ENCODE measurements at places on chromosomes 6 and 20.

DNA sequence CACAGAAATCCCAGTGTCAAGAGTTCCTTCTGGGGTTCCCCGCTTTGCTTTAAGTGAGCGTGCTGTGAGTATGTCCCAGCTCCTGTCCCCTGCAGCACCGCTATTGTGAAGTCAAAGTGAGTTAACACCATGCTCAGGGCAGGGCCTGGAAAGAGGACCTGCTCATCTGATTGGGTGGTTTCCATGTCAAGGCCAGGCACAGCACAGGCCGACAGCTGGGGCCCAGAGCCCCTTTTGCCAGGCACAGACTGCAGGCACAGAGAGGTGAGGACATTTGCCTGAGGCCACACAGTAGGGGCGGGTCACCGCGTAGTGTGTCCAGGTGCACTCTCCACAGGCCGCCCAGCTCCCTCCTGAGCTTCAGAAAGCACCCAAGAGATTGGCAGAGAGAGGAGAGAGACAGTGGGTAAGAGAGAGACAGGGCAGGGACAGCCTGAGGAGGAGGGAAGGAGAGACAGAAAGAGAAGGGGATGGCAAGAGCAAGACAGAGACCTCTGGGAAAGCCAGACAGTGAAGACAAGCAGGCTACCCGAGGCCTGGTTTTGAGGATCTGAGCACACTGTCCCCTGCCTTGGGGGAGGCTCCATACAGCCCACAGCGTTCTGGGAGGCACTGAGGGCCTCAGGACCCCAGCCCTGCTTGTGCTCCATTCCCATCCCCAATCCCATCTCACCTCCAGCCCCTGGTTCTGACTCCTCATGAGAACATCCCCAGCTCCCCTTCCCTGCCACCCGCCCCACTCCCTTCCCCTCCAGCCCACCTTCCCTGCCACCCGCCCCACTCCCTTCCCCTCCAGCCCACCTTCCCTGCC lies 6.5 kb upstream of the BPIFB1 start:
- no peak for DNase-seq

DNA sequence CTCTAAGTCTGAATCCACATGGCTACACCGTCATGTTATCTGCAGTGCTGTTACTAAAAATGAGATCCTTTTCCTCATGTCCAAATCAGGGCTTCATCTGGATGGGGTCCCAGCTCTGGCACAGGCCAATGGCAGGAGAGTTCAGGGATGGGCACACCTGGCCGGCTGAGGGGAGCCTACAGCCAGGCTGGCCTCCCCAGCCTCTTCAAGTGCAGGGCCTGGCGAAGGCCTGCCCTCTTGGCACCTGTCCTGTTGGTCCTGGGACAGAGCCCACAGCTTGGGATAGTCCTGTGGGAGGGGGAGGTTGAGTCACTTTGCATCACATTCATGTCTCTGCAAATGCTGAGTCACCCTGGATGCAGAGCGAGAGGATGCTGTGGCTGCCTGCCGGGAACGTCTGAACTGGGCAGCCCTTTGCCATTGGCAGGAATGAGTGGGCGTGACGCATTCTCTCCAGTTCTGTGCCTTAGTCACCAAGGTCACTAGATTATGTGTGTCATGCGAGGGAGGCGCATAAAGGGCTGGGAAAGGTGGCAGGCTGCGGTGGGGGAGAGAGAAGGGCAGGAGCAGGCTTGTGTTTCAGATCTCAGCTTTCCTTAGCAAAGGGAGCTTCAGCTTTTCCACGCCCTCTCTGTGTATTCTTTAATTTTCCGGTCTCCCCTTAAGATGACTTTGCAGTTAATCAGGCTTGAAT lies 223.2 kb upstream of the ECI2 start:
- DNase-seq: peak; percentile 88

DNA sequence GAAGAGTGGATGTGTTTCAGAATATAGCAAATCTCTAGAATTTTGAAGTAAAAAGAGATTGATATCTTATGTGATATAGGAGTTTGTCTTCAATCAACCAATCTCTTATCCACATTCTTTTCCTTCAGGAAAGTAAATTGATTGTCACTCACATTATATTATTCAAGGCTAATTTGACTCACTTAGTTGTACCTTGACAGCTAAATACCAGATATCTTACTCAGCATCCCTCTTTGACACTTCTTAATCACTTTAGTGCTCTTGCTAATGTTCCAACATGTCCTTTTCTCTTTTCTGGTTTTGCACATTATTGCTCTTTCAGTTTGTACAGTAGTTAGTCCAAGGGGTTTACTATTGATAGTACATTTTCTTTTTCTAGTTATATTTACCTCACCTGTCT lies 286.9 kb upstream of the PTCHD4 start:
- no peak for DNase-seq

DNA sequence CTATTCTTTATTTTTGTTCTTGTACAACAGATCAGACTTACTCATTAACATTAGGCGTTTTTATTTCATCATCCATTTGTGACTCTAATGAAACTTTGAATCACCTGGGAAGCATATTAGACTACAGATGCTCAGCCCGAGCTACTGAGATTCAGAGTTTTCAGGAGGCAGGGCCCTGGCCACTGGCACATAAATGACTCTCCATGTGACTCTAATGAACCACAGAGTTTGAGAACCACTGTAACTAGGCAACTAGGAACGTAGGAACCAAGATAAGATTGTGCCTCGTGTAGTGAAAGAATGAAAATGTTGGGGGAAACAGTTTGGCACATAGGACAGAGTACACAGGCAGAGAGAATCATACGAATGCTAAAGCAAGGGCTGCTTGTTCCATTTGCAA lies 405.9 kb upstream of the BTBD3 start:
- DNase-seq: no peak

DNA sequence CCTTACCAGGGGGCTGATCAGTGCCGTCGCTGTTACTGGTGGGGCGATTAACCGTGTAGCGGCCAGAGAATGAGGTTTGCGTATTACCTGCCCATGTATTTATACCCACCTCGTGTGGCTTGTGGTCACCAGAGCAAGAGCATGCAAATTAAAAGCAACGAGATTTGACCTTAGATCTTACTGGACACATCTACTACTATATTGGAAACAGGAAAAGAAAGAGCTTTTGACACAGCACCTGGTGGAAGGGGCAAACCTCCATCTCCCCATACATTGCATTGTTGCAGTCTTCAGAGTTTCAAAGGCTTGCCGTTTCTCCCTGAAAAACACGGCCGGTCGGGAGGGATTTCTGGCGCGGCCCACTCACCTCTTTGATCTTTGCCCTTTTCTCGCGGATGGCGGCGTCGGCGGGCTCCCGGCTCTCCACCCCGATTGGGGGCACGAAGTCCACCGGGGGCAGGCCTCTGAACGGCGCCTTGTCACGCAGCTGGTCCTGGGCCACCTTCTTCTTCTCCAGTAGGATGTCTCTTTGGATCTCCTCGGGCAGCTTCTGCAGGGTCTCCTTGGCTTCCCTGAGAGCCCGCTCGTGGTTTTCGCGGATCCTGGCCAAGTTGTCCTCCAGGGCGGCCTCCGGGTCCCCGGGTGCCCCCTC lies 1.3 kb downstream of the MAN1A1 start:
- peak; percentile 32 for DNase-seq

GRCh38 chr6:47362857-47363461 lies 53.3 kb upstream of the TNFRSF21 start:
- DNase-seq: no peak

DNA sequence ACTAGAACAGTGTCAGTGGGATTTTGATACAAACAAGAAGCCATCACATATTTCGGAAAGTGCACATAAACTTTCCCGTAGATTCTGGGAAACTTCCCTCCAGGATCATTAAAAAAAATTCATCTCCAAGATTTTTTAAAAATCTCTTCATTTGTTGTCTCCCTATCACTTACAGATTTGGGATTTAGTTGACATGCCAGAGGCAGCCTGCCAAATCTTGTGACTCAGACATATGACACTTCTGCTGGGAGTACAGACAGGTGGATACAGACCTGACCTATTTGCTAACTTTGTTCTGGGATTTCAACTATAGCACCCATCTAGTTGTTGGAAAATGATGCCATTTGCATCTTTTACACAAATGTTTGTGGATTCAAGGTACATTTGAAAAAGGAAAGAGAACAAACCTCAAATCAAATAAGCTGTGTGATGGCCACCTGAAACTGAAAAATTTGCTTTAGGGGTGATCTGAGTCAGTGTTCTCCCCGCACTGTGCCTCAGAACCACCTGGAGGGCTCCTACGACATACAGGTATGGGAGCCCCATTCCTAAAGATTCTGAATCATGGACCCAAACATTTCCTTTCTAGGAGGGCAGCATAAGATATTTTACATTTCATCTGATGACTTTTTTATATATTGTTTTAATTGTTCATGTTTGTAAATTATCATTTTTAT lies 21.9 kb upstream of the CD2AP start:
- peak; percentile 10 for DNase-seq

DNA sequence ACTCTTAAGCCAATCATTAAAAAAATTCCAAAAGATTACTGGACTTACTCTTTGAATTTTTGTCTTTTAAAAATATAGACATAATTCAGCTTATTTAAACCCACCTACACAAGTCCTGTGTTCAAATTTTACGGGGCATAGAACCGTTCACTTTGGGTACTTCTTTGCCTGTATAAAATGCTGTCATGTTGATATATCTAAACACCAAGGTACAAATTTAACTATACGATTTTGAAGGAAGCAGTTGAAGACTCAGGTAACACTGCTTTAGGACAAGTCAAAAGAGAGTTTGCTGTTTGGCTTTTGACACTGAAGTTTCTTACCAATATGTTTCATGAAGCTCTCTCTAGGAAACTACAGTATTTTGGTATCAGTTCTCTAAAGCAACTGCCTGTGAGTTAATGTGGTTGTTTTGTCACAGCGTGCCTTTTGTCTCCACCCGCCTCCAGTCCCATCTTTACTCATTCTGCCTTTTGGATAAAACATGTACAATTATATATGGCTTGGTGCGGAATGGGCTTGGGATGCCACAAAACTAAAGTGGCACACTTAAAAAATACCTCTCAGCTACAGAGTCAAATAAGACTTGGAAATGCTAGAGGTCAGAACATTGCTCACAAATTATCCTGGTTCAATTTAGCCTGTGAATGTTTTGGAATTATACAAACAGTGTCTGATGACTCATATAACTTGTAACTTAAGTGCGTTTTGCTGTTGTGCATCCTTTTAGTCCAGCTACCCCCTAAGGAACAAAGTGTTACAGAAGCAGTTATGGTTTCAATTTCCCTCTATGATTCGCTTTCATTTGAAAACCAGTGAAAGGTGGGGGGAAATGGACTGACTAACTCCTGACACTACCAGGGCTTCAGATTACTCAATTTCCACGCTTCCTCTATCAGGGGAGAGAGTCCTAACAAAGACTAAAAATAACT lies 38.7 kb downstream of the RGS17 start:
- no peak for DNase-seq

DNA sequence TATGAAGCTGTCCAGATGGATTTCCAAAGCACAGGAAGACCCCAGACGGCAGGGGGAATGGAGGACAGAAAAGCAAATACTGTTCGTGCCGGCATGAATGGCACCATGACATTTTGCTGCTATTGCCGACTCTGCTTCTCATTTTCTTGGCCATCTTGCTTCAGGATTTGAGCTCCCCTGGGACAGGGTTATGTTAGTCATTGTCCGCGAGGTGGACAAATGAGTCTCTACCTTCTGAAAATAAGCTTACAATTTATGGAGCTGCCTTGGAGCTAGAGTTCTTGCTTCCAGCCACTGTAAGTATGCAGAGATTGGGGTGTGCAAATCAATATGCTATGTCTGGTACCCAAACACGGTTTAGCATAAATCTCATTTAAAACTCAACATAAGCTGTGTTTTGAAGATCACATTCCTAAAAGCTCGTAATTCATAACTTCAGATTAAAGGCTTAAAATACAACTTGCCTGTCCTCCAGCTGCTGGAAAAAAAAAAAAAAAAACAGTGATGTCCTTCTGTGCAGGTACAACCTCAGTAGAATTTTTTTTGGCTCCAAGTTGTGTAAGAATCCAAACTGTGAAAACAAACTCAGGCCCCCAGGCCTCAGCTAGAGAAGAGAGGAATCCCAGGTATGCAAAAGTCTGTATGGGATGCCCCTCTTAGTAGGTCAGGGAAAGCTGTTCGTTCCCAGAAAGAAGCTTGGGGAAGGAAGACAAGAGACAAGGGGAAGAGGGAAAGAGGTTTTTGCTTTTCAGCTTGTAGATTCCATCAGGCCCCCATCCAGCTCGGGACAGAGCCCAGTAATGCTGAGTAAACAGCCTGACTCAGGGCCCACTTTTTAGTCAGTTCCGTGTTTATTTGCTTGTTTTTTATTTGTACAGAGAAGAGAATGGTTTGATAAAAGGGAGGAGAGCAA lies 184.2 kb upstream of the FOXA2 start:
- DNase-seq: no peak

- DNase-seq: no peak
Measured at GRCh38 chr6:79280756-79281155, 46.3 kb upstream of the HMGN3 start.

DNA sequence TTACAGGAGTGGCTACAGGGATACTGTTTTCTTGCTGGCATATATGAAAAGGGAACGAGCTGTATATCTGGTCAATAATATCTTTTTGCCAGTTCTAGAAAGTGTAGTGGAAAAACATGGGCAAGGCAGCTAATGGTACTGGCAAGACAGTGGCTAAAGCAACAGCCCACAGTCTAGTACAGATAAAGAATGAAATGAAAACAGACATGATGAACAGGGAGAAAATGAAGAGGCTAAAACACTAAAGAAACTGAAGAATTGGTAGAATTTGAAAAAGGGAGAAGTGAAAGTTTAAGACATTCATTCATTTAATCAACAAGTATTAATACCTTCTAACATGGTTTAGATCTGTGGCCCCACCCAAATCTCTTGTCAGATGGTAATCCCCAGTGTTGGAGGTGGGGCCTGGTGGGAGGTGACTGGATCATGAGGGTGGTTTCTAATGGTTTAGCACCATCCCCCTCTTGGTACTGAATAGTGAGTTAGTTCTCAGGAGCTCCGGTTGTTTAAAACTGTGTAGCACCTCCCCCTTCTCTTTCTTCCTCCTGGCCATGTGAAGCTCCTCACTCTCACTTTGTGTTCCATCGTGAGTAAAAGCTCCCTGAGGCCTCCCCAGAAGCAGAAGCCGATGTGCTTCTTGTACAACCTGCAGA lies 18.1 kb downstream of the FAM184A start:
- no peak for DNase-seq

DNA sequence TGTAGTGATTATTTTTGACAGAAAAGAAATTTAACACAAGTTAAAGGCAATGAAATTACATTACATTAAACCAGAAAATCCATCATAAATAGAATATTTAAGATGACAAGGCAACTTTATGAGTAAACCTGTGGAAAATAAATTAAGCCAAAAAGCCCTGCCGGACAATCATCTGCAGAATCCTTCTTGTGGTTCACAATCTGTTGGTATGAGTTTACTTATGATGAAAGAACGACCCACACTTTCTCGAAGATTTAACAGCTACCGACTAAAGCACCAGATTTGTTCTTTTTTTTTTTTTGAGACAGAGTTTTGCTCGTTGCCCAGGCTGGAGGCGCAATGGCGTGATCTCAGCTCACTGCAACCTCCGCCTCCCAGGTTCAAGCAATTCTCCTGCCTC lies 21.4 kb downstream of the HDAC2 start:
- no peak for DNase-seq

GRCh38 chr6:3592371-3592941 lies 135.6 kb upstream of the SLC22A23 start:
- no peak for DNase-seq

All from thyroid gland (tissue), 4 donors.